ENCODE measurements at places on chromosomes 7 and 10.

DNA sequence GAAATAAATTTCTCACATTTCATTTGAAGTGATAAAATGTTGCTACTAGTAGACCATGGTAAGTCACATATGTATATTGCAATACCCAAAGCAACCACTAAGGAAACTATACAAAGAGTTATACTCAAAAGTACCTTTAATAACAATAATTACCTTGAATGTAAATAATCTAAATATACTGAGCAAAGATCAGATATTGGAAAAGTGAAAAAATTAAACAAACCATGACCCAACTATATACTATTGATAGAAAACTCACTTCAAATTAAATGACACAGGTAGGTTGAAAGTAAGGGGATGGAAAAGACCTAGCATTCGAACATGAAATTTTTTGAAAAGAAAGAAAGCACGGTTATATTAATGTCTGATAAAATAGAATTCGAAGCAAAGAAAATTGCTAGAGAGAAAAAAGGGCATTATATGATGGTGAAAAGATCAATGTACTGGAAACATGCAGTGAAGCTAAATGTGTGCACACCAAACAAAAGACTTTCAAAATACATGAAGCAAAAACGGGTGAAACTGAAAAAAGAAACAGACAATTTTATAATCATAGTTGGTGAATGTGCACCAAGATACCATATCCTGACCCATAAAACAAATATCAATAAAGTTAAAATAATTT is 29.1 kb downstream of the TFPI2 start:
- no peak for DNase-seq

DNA sequence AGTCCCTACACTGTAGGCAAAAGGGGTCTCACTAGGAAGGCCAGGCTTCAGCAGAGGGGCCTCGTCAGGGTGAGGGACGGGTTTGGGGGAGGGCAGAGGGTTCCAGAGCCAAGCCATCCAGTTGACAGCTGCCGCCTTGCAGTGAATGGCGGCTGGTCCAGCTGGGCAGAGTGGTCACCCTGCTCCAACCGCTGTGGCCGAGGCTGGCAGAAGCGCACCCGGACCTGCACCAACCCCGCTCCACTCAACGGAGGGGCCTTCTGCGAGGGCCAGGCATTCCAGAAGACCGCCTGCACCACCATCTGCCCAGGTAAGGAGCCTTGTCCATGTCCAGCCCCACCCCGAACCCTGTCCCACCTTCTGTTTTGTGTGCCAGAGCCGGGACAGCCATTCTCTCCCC is 31.6 kb upstream of the SLC29A3 start:
- DNase-seq: no peak

- no peak for DNase-seq
These were observed 5.7 kb downstream of the PDK4 start for GRCh38 chr7:95590387-95591248.

GRCh38 chr7:28613262-28613661 is 200.9 kb downstream of the CREB5 start:
- DNase-seq: no peak

- DNase-seq: no peak
These were observed 6.9 kb upstream of the GSTO2 start for GRCh38 chr10:104262055-104262454.

DNA sequence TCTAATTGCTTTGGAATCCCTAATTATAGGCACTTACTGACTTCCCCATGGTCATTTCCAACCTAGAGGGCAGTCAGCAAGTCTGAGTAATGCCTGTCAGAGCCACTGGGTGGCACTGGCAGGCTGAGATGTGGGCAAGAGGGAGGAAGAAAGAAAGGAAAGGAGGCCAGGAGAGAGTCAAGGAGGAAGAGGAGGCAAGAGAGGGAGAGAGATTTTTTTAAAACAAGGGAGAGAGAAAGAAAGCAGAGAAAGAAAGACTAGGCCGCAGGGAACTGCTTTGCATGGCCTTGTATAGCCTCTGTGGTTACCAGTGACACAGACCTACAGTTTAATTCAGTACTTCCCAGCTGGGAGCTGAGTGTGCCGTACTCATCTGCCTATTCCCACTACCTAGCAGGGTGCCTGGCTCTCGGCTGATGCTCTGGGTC is 210.4 kb upstream of the ADO start:
- DNase-seq: no peak

DNA sequence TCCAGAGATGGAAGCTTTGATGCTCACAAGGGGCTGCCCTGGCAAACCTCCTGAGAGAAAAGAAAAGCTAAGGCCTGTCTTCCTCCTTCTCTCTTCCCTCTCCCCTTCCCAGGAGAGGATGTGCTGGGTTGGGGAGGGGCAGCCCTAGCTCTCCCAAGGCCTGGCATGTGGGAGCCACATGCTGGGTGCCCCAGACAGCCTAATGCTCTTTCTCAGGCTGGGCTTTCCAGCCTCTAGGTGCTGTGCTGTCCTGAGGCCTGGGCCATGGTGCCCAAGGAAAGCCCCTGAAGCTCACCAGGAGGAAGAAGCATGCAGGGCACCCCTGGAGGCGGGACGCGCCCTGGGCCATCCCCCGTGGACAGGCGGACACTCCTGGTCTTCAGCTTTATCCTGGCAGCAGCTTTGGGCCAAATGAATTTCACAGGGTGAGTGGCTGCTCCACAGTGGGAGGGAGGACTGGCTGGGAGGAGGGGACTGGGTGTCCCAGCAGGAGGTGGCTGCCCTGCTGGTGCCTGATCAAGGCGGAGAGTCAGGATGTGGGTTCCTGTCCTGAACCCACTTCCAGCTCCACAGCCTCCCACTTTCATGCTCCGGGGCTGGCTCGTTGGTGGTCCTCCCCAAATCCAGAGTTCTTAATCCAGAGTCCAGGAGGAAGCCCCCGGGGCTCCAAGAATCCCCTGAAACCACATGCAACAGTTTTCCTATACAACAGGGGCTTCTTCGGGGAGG is 1.7 kb downstream of the CPA5 start:
- DNase-seq: no peak

DNA sequence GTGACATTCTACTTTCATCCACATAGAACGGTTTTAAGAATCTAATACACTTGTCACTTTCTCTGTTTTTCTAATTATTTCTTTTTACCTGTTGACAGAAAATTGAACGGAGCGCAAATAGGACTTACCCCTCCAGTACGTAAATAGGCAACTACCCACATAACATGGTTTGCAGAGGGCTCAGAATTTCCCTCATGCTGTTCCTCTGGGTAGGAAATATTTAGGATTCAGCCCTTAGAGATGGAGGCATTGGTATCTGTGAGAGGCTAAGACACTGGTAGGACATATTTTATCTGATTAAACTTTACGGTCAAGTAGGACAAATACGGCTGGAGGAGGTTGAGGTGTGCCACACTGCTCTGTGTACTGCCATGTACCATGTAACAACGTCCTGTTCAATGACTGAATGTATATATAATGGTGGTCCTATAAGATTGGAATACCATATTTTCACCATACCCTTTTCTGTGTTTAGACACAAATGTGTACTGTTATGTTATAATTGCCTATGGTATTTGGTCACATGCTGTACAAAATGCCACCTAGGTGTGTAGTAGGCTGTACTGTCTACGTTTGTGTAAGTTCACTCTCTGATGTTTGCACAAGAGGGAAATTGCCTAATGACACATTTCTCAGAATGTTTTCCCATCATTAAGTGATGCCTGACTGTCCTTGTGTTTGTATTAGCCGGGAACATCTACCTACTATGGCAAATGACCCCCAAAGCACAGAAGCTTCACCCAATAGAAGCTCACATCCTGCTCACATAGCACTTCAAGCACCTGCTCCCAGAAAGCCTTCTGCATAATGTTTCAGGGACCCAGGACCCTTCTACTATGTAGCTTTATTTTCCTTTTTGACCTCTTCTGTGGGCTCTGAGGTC is 429.4 kb upstream of the AKR1E2 start:
- DNase-seq: no peak

DNA sequence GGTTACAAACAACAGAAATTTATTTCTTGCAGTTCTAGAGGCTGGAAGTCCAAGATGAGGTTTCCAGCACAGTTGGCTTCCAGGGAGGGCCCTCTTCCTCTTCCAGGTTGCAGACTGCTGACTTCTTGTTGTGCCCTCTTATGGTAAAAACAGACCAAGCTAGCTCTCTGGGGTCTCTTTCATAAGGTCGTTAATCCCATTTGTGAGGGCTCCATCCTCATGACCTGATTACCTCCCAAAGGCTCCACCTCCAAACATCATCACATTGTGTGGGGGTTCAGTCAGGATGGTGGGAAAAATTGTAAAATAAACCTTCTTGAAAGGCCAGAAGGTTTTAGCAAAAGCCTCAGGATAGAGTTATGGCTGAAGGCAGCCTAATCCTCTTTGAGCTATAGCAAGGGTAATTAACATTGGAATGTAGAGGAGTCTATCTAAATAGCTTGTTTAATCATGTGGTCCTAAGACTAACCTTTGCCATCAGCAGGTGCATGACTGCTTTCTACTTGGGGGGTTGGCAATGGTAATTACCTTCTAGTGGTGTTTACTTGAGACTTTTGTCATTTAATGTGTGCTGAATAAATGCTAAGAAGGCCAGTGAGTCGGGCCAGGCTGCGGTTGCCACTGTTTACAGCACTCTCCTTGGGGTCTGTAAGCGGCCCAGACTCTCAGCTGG is 80.8 kb downstream of the PPP1R17 start:
- DNase-seq: no peak

DNA sequence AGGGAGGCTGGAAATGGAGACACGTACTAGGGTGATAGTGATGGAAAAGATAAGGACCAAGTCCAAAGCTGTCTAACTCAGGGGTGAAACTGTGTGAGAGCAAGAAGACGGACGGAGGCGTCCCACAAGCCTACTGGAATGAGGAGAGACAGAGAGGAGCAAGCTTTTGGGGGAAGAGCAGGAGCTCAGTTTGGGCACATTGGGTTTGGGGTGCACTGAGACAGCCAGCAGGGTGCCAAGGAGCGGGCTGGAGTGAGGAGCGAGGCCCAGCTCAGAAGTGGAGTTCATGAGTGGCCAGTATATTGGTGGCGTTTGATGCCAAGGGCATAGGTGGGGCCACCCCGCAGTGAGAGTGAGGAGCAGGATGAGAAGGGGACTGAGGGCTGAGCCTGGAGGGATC is 22.6 kb downstream of the GHRHR start:
- DNase-seq: no peak

DNA sequence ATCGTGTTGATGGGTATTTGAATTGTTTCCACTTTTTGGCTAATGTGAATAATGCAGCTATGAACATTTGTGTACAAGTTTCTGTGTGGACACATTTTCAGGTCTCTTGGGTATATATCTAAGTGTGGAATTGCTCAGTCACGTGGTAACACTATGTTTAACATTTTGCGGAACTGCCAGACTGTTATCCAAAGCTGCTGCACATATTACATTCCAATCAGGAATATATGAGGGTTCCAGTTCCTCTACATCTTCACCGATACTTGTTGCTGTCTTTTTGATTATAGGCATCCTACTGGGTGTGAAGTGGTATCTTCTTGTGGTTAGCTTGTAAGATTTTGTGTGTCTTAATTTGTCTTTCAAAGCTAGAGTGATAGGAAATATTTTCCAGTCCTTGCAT is 6.8 kb downstream of the PTPN12 start:
- no peak for DNase-seq

GRCh38 chr10:13340068-13340467 is 8.0 kb downstream of the SEPHS1 start:
- DNase-seq: no peak

DNA sequence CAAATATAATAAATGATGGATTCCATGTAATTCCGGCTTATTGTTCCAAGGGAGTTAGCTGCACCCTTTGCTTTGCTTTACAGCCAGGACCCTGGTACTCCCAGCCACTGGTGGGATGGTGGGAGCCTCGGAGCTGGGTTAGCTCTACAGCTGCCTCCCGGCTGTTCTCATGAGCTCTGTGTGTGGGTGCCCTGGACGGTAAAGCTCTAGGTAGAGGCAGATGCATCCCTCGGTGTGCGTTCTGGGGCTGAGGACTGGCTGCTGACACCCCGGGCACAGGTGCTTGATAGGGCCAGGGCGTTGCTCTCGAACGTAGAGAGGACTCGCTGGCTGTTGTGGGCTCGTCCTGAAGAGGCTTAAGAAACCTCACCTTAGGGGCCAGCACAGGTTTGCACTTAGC is 50.1 kb downstream of the PFKP start:
- DNase-seq: no peak

GRCh38 chr7:115274-115911 is 77.0 kb upstream of the FAM20C start:
- DNase-seq: no peak

DNA sequence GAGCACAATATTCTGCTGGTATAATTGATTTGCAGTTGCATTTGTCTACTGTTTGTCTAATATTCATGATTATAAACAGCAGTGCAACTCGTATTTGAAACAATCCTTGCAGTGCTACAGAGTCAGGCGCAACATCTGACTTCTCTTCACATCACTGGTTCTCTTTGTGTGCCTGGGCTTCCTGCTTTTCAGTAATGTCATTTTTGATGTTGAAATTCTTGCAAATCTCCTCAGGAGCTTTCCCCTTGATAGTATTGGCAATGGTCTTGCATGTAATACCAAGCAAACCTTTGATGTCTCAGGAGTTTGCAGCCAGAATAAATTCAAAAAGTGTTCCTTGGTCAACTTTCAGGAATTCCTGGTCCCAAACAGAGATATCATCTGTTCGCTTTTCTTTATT is 20.2 kb downstream of the HPS6 start:
- DNase-seq: no peak

- DNase-seq: no peak
These were observed 12.8 kb downstream of the SH3PXD2A start for GRCh38 chr10:103842605-103843004.

DNA sequence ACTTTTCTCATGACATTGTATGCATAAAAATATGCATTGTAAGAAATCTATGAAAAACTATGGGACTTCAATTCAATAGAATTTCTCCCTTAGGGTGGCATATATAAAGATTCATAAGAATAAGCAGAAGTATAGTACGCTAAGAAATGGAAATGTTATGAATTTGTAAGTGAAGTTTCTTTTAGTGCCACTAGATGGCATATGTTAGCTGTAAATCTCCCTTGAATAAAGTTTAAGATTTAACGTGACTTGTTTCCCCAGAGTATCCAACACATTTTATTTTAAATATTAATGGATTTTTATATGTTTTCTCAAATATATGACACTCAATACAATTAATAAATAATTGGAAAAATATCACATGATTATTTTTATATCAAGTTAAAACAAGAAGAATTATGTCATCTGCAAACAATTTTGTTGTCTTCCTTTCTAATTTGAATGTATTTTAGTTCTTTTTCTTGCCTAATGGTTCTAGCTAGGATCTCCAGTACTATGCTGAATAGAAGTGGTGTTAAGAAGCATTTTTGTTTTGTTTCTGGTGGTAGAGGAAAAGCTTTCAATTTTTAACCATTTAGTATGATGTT is 287.2 kb downstream of the HGF start:
- DNase-seq: no peak
